ENCODE measurements at places on chromosomes 13 and 19.

DNA sequence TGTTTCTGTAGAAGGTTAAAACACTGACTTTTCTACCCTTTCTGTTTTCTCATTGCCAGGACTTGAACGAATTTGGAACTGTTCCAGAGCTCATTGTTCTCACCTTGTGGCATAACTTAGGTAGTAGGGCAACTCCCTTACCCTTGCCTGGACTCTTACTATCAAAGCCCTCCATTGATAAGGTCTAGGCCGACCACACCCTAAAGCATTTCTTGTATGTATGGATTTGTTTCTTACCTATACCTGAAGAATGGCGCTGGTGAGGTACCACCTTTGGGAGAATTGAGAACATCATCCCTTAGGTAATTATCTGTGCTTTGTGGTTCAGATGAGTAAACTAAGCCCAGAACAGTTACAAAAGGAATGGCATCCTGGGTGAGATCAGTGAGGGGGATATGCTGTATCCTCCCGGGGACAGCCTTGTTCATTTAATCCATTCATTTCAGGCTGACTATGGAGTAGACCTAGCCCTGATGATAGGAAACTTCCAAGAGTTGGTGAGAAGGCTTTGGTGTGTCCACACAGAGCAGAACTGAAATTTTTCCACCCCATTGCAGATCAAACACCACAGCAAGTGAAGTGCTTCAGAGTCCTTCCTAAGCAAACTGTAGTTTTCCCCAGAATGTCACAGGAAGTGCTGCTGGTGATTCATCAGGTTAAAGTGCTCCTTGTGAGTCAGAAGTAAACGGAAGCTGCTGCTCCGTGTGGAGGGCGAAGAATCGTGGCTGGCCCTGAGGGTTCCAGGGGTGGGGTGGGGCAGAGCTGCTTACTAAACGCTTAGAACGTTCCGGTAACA lies 113.0 kb downstream of the TEX26 start:
- peak; percentile 79 for DNase-seq

DNA sequence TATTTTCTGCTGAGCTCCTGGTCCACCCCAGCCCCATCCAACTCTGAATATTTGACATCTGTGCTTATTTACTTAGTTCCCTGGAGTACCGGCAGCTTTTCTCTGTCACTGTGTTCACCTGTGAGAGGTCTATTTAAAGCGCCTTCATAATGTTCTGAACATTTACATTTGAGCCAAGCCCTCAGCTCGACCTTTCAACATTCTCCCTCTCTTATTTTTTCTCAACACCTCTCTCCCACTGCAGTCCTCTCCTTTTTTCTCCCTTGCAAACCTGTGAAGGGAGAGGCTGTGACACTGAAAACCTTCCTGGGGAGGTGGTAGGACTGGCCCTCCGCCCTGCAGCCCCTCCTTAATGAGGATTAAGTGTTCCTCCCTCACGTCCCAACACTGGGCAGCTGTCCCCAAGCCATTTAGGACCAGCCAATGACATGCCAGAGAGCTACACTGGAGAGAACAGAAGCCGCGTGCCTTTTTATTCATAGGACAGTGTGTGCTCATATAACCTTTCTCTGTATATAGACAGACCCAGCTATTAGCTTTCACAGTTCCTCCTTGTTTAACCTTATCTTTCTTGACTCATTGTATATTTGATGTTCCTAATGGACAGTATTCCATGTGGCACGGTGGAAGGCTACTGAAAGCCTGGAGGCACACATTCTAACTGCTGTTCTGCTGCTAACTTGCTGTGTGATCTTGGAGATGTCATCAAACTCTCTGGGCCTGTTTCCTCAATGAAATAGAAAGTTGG lies 134.8 kb downstream of the NUFIP1 start:
- no peak for DNase-seq

GRCh38 chr19:33125929-33126388 lies 6.0 kb upstream of the WDR88 start:
- DNase-seq = peak; percentile 59

GRCh38 chr13:92537471-92537870 lies 689.1 kb upstream of the GPC6 start:
- no peak for DNase-seq

GRCh38 chr13:59538512-59538911 lies 625.2 kb downstream of the DIAPH3 start:
- no peak for DNase-seq

DNA sequence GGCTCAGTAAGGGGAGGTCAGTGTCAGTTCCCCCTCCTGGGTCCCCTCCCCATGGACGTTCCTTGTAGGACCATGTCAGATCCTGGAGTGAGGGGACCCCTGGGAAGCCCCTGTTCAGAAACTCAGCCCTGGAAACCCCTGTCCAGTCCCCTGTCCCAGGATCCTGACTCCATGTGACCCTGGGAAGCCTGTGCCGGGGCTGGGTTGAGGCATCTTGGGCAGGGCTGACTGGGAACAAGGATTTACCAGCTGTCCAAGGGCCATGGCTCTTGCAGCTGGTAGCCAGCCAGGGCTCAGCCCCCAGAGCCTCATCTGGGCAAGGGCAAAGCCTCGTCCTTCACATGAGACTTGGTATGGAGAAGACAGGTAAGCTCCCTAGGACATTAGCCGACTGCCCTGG lies 25.1 kb downstream of the CEACAM4 start:
- no peak for DNase-seq

- DNase-seq = no peak
These were observed 64.8 kb downstream of the PEPD start for GRCh38 chr19:33456845-33457220.

- peak; percentile 20 for DNase-seq
These were observed 561 bp upstream of the GJA3 start for GRCh38 chr13:20161275-20161950.

- DNase-seq = no peak
These were observed 147.1 kb upstream of the IRS2 start for GRCh38 chr13:109933476-109933875.

DNA sequence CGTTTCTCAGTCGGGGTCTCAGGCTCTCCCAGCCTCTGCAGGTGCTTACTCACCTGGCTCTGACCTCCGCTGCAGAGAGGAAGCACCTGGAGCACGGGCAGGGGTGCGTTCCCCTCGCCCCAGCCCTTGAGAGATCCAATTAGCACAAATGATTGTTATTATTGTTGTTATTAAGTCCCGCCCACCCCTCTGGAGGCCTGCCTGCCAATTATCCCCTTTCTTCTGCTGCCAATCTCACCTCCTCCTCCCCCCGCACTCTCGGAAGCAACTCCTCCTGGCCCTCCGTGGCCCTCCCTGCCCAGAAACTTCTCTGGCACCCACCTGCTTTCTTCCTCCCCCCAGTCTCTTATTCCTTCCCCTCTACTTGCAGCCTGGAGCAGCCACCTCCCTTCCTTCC lies 8.8 kb downstream of the ZNF787 start:
- DNase-seq = no peak

DNA sequence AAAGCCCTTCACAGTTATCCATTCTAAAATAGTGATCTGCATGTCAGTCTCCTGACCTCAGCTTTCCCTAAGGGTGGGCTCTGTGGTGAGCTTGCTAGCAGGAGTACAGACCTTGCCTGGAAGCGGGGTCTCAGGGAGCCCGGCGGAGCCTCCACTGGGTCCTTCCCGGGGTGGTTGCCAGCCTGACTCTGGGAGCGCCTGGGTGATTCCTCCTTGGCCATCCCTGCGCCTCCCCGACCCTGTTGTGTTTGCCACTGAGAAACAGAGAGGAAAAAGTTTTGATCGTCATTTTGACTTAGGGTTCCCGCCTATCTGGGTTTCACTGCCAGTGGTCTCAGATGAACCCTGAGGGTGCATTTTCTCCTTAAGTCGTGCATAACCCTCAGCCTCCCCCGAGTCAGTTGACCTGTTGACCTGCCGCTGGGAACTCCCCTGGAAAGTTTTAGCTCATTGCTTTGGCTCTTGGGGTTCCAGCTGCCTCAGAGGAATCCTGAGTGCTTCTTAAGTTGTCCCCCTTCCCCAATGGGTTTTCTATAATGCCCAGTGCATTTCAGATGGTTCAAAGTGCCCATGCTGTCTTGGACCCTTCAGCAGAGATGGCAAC lies 117.8 kb downstream of the RAB20 start:
- DNase-seq = no peak

DNA sequence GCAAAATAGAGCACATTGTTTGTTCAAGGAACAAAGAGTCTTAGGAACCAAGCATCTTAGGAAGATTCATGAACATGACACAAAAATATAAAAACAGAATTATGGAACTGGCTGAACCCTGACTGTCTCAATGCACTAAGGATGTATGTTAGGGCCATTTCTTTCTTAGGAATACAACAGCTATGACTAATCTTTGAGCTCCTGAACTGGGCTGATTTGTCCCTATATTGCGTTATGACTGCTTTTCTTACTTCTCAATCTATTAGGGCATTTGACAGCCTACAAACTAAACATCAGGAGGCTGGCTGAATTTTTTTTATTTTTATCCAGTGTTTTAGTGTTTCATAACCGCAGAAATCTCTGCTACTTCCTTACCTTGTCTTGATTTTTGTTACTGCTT lies 211.2 kb downstream of the OXGR1 start:
- DNase-seq = no peak

GRCh38 chr19:49151267-49152118 lies 3.7 kb downstream of the HRC start:
- no peak for DNase-seq

DNA sequence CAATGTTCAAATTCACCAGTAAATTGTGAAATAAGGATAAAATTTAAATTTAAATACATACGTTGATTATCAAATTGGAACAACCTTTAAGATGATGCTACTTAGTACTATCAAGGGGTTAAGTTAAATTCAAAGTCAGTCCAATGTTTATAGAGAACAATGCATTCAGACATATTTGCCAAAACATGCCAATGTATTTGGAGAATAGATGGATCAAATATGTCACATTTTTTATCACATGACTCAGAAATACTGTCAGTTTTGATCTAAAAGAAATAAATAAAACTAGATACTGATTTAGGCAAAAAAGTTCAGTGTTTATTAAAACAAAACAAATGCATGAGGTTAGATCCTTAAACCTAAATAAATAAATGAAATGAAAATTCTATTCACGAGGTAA lies 281.2 kb downstream of the SLITRK5 start:
- DNase-seq = no peak

DNA sequence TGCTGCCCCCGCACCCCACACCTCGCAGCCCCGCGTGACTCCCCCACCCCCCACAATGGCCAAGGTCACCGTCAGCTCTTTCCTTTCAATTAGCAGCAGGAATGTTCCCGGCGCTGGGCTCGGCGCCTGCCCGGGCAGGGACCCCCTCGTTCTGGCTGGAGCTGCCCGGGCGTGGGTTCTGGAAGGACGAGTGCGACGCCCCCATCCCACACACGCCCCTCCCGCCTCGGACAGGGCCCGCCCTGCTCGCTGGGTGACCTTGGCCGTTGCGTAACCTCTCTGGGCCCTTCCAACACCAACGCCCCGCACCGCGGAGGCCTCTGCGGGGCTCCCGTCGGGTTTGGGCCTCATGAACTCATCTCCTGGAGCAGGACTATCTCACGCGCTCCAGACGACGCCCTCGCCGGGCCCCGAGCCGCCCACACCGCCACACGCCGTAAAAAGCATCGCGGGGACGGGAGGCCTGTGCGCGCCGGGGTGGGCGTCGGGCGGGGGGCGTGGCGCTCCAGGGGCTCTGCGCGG lies 10.3 kb downstream of the PALM start:
- DNase-seq = no peak
